ENCODE measurements at places on chromosomes 4 and X.

DNA sequence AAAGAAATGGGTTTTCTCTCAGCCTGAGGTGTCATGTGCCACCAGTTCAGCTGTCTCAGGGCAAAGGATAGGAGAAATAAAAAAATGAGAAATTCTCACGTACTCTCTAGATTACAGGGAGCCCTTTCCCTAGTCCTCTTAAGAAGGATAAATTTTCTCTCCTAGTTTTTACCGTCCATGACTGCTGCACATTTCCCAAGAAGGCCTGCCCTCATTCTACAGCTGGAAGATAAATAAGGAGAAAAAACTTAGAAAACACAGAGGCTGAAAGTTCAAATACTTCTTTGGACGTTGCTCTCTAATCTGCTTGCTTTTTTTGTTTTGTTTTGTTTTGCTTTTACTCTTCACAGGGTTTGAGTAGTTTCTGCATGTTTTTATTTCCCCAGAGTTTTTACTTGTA lies 211.9 kb downstream of the DCAF12L2 start:
- no peak for DNase-seq

DNA sequence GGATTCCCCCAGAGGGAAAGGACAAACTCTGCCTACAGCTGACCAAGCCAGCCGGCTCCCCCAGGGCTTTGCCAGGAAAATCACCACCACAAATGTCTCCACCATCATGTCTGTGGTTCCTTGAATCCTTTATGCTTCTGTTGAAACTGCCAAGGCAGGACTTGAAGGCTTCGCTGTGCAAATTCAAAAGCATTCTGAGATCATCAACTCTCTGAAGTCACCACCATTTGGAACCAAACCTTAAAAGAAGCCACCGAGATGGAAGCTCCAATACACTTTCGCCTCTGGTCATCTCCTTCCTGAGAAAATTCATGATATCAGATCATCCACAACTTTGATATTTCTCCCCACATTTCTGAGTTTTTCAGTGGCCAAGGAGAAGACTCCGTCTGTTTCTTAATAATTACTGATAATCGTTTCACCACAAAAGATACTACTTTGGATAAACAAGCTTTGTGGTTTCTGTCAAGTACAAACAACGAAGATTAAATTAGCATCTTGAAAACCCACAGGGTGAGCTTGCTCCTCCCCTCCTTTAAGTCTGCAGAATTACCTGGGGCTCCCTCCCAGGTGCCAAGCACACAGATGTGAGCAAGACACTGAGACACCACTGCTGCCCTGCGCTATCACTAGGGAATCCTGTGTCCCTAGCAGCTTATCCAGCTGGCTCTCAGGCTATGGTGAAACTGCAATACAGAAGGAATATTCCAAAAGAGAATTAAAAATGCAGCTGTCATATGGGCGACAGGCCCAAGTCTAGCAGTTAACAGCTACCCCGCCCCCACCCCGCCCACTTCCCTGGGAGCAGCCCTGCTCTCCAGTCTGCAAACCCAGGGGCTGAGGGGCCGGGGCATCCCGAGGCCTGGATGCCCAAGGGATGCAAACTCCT lies 125.0 kb upstream of the TBL1X start:
- no peak for DNase-seq

GRCh38 chrX:670645-671044 lies 40.1 kb downstream of the SHOX start:
- no peak for DNase-seq

GRCh38 chr4:74073358-74073757 lies 25.6 kb downstream of the CXCL2 start:
- DNase-seq, result no peak

- no peak for DNase-seq
Observed at GRCh38 chrX:36436361-36436760, 516.8 kb downstream of the CFAP47 start.

GRCh38 chr4:13349096-13349495 lies 135.0 kb downstream of the RAB28 start:
- no peak for DNase-seq

- DNase-seq, result no peak
Observed at GRCh38 chr4:153426207-153426885, 39.8 kb upstream of the TMEM131L start.

DNA sequence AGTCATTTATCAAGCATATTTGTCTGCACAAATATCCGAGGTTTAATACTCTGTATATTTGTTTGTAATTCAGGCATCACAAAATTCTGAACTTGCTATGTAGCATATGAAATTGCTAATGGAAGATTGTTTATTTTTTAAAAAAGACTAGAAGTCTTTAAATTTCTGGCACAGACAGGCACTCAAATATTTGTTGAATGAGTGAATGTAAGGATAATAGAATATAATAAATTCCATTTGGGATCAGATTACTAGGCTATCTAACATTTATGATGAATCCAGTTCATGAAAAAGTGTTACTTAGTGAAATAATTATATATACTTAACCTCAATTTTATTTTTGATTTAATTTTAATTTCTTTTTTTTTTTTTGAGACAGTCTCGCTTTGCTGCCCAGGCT lies 30.4 kb upstream of the TEC start:
- no peak for DNase-seq

- DNase-seq, result no peak
Observed at GRCh38 chr4:48131736-48132135, 2.3 kb downstream of the TXK start.

- no peak for DNase-seq
Observed at GRCh38 chrX:97389761-97390192, 506.1 kb downstream of the RPA4 start.

DNA sequence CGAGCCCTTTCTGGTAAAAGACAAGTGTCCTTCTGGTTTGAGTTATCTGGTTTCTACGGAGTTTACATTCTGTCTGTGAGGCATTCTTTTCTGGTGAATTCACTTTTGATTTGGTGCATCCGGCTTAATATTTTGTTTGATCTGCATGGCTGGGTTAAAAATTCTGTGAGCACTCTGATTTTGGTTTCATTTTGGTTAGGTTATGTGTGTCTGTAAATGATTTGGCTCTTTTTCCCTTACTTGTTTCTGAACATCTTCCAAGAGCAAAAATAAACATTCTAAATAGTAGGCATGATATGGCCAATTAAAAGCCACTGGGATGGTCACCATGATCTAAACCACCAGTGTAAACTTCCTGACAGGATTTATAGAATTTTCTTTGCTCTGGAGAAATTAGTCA lies 85.7 kb upstream of the PTPN13 start:
- DNase-seq, result no peak

- no peak for DNase-seq
Observed at GRCh38 chr4:13536607-13537006, 7.7 kb downstream of the NKX3-2 start.

DNA sequence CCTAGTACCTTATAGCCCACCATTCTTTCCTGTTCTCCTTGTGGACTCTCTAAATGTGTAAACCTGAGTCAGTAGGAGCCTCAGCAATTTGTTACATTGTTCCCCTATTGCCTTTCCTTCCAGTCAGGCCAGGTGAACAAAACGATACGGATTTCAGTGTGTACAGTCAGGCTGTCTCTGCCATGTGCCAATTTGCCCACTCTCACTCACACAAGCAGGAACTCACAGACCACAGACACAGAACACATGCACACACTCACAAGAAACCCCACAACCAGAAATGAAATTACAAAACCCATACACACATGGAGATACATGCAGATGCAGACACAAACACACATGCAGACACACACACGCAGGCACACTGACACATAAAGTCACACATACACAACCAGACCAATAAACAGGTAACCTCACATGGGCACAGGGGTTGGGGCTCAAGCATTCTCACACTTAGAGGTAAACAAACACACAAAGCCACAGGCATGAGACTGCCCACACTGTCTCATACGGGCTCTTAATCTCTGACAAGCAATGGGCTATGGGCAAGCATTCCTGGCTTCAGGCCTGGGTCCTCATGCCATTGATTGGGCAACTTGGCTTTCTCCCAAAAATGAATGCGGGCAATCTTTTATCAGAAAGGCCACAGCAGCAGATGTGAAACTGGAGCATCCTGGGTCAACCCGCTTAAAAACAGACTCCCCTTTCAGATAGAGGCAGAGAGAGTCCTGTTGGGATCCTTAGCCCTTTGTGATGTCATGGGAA lies 68.7 kb downstream of the NBDY start:
- DNase-seq, result no peak

DNA sequence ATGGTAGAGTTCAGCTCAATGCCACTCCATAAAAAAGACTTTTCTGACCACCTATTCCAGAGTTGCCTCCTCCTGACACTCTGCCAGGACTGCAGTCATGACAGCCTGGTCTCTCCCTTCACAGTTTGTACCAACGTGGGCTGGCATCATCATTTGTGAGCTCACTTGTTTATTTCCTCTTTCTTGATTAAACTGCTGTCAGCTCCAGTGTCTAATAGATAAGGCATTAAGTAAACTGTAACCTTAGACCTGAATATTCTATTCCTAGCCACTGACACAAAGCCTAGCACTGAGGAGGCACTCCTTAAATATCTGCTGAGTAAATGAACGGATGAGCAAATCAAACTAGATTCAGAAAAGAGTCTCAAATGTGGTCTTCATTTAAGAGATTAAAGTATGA lies 48.7 kb downstream of the DDX60 start:
- DNase-seq, result no peak

DNA sequence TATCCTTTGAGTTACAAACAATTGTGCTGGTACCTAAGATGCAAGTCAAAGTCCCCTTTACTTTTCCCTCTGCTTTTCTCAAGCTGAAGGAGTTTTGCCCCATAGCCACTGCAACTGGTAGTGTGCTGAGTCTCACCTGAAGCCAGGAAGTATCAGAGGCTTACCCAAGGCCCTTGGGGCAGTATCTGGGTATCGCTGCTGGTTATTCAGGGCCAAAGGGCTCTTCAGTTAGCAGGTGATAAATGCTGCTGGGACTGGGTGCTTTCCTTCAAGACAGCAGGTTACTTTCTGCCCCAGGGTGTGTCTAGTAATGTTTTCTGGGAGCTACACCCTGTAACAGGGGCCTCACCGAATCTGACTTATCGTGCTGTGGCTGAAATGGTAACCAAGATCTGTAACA lies 90.4 kb upstream of the SLC6A14 start:
- DNase-seq, result no peak

DNA sequence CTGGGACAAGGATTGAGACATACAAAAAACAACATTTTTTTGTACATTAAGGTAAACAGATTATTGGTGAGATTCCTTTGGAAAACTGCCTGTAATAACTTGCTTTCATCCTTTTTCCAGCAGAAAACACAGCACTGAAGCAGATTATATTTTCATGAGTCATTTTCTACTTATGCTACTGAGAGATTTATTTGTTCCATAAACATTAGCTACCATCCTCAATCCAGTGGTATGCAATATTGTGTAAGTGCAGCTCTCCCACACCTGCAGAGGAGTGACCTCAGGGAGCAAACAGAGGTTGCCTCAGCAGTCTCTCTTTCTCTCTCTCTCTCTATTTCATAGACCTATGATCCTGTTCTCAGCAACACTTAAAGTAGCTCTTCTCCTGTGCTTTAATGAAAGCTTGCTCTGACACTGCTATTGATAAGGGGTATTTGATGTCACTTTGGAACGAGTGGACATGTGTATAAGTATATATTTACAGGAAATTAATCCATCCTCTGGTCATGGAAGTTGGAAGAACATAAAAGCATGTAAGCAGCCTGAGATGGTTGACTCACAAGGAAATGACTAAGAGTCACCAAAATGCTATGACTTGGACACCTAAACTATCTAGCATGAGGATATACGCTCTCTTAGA lies 163.7 kb upstream of the SPANXC start:
- no peak for DNase-seq

DNA sequence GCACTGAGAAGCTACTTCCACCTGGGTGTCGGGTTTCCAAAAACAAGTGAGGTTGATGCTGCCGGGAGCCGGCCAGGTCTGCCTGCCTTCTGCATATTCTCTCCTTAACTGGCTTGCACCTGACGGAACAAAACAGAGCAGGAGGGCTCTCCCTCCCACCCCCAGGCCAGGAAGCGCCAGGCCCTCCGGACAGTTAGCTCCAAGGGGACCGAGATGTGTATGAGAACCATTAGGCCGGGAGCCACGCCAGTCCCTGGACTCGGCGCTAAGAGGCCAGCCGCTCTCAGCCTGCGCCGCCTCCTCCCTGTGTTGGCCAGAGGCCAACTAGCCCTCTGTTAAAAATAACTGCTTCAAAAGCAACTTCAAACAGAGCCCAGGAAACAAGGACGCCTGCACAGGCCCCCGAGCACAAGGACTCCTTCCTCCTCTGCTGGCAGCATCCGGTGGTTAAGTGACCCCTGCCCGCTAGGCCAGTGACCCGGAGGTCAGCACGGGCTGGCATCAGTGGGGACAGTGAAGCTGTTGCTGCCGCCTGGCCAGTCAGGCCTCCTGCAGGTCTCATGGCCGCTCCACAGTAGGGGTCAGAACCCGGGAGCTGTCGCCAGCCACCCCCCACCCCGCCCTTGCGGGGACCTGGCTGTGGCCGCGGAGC lies 107.9 kb downstream of the ABLIM2 start:
- DNase-seq, result no peak

DNA sequence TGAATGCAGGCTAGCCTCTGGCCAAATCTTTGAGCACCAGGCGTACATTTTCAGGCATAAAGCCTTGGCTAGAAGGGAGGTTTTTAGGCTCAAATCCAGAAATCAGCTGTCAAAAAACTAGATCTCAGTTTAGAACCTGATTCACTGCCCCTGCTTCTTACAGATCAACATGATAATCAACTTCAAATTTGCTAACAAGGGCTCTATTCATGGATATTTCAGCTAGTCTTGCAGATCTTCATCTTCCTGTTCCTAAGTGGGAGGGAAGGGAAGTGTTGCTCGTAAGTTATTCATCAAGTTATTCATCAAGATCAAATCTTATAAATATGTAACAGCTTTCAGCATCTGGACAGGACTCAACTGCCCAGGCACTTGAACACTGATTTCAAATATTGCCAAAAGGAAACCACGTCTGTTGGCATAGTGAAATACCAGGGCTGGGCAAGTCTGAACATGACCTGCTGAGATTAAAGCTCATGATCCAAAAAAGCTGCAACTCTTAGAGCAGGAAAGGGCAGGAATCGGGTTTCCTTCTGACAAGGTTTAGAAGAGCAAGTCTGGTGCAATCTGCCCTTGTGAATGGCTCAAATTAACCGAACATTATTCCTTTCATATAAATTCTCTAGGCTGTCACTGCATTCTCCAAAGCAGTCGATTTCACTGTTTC lies 200.3 kb downstream of the PDGFC start:
- DNase-seq, result no peak

GRCh38 chr4:61511716-61512488 lies 311.8 kb downstream of the ADGRL3 start:
- no peak for DNase-seq

DNA sequence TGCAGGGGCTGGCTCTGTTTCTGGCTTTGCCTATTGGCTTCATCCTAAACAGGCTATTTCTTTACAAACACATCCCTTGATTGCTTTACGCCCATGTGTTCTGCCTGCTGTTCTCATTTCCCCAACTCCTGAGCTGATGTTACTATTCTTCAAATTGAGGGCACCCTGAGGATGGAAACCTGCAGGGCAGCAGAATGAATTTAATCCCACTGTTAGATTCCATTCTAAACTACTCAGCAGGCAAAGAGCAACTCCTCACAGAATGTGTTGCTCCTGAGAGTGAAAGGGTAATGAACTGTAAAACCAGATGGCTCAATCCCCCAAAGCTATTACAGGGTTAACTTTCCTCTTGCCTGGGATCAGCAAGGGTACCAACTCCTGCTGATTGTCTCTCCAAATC lies 75.7 kb downstream of the ANKRD50 start:
- no peak for DNase-seq

GRCh38 chr4:49044270-49044669 lies 58.2 kb downstream of the CWH43 start:
- no peak for DNase-seq

All from activated naive CD4-positive, alpha-beta T cell treated with anti-CD3 and anti-CD28 coated beads for 36 hours (primary cell).